ENCODE measurements at places on chromosomes 5 and 9.

- DNase-seq: peak; percentile 67
These were observed 71.6 kb upstream of the XPA start for GRCh38 chr9:97768746-97769145.

- no peak for DNase-seq
These were observed 27.2 kb downstream of the IZUMO3 start for GRCh38 chr9:24518545-24518944.

- no peak for DNase-seq
These were observed 136.7 kb downstream of the CD180 start for GRCh38 chr5:67059744-67060490.

- DNase-seq: no peak
These were observed 104.9 kb downstream of the ARL15 start for GRCh38 chr5:54205453-54205852.

DNA sequence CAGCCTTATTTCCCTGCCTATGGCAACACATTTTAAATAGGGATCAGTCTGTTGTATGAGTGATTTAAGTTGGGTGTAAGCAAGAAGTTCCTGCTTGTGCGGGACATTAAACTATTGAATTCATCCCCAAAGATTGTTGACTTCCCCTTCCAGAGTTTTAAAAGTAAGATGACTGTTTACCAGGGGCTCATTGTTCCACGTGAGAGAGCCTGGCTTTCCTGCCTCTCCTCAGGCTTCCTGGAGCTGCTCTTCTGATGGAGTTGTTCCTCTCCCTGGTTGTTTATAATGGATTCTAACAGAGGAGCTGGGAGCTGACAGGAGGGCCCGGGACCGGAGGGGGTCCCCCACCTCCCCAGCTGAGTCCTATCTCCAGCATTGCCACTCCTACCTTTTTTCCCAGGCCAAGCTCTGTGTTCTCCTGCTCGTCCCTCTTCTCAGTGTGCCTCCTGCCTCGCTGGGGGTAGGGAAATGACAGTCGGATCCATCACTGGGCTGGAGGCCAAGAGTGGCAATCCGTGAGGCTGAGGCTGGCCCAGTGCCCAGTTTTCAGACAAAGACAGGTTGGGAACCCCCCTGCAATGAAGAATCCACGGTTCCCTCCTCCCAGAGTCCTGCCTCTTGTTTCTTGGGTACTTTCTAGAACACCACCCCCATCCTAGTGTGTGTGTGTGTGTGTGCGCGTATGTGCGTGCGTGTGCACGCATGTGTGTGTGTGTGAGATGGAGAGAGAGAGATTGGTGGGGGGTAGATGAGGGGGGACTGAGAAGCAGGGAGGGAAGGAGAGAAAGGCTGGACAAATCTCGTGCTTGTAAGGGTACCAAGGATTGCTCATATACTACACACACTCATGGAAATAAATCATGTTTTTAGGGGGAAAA is 123.7 kb upstream of the NFIB start:
- no peak for DNase-seq

DNA sequence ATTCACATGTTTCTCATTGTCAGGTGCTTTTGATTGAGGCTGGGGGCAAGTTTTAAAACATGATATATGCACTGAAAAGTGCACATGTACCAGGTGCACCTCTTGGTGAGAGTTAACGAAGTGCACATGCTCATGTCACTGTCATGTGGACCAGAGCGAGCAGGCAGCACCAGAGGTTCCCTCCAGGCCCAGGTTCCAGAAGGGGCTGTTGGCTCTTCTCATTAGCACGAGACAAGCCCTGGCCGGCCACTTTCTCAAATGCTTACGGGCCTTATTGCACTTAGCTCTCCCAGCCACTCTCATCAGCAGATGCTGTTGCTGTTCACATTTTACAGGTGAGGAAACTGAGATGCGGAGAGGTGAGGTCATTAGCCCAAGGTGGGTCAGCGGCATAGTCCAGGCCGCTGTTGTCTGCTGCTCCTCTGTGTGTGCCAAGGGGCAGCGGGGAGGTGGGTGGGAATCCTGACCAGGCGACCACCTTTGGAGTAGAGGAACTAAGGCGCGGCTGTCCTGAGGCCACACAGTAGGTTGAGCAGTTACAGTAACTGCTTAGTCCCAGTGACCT is 27.4 kb downstream of the TENT4A start:
- no peak for DNase-seq

All from AG09309 (cell line).